ENCODE measurements at places on chromosomes 4 and X. TPM values are rescaled to one million over a fixed set of nuclear protein-coding genes. Genes with fewer than 3 reads are reported as not detected.

Gene CYTL1
- not detected for total RNA-seq

Gene CT45A1
- not detected for total RNA-seq

Gene OTUD6A
- total RNA-seq = not detected

DNA sequence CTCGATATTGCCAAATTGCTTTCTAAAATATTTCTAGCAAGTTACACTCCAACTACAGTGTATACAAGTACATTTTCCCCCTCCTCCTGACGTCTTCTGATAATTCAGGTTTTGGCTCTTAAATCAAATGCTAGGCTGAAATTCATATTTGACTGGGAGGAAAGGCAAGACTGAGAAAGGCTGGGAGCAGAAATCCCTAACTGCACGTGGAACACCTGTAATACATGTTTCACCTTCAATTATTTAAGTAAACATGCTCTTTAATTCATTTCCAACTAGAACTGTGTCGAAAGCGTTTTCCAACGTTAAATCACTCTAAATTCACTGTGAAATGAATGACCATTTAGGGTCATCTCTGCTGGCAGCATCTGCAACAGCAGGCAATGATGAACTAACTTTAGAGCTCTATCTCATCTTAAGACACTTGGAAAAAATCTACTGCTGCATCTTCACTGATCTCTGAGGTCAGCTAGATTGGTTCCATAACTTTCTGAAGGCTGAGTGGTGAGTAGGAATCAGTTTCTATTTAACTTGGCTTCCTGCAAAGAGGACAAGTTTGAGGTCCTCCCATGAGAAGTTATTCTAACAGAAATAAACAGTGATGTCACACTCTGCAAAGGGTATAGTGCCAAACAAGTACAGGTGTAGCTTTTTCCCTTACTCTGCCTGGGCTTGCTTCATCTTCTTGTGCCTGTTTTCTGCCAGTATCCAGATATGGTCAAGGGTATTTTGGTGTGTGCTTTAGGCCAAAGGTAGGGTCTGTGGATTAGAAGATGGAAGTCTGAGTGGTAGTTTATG lies 144.3 kb upstream of the PAK3 start:
- H3K36me3 ChIP-seq = no peaks in the 10 kb centered on the region
- no peak overlapping the region for H3K4me3 ChIP-seq
- H3K27ac ChIP-seq = no peak overlapping the region
- no peaks in the 10 kb centered on the region for H3K27me3 ChIP-seq
- H3K4me1 ChIP-seq = no peaks in the 10 kb centered on the region

DNA sequence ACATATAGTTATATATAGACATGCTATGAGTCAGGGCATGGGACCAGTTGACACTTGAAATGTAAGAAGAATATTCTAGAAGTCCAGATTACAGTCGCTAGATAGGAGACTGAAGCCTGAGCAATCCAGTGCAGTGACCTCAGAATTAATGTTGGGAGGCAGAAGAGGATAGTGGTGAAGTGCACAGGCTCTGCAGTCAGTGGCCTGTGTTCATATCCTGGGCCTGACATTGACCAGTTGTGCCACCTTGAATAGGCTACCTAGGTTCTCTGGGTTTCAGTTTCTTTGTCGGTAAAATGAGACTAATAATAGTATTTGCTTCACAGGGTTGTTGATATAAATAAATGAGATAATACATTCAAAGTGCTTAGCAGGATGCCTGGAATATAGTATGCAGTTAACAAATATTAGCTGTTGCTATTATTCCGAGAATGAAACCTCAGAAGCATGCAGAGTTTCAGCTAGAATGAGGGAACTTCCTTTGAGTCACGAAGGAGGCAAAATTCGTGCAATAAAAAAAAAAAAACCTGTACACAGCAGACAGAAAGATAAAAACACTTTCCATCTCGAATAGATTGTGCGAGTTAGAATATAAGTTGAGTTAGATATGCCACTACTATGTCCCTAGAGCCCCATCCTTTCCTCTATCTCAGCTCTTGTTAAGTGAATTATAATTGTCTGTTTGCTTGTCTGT lies 4.0 kb upstream of the SH2D1A start:
- H3K27me3 ChIP-seq = no peaks in the 10 kb centered on the region
- H3K36me3 ChIP-seq = no peaks in the 10 kb centered on the region
- H3K4me1 ChIP-seq = no peaks in the 10 kb centered on the region
- no peak for DNase-seq
- no peak overlapping the region for H3K27ac ChIP-seq
- no peak overlapping the region for H3K4me3 ChIP-seq

DNA sequence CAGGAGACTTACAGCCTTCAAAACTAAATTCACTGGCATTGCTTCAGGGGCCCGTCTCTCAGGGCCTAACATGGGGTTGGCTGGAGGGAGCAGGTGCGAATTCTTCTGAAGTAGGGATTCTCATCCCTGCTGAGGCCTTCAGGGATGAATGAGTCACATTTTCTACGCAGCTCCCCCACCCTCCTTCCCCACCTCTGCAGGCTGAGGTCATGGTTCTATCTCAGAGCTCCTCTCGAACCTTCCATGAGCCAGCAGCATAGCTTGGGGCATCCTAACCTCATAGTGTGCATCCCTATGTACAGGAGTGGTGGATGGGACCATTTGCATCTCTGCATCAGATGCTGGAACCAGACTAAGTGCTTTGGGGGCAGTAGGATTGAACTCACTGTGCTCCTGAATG lies 309.2 kb downstream of the EVC2 start:
- no peaks in the 10 kb centered on the region for H3K27me3 ChIP-seq
- no peak overlapping the region for H3K4me3 ChIP-seq
- H3K36me3 ChIP-seq = no peaks in the 10 kb centered on the region

DNA sequence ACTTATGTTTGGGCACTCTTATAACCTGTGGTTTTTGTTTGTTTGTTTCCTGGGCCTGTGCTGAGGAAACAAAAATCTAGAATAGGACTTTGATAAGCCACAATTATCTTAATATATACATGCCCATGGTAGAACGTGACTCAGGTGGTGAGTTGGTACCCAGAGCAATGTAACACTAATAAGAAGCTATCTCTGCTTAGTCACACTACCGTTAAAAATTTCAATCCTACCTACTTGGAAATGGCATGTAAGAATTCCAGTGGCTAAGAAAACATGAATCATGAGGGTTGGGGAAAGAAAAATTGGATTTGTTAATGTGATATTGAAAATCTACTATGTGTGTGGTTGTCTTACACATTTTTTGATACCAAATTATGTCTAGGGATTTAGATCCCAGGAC lies 30.5 kb upstream of the ADGRG2 start:
- 0 out of 2 replicates have a peak, but pooled peaks cover 2% of the 10 kb centered on the region for H3K27me3 ChIP-seq
- no peak for DNase-seq
- H3K4me3 ChIP-seq = no peak overlapping the region
- H3K27ac ChIP-seq = no peak overlapping the region
- H3K36me3 ChIP-seq = no peaks in the 10 kb centered on the region

Data from Panc1 (cell line).